Stimulated activated CD4-positive, alpha-beta T cell treated with anti-CD3 and anti-CD28 coated beads, Interleukin-12 subunit alpha, Interleukin-12 subunit beta, amount 100 ng/mL, for 24 hours (primary cell): ENCODE measurements at places on chromosomes 11 and 22.

DNA sequence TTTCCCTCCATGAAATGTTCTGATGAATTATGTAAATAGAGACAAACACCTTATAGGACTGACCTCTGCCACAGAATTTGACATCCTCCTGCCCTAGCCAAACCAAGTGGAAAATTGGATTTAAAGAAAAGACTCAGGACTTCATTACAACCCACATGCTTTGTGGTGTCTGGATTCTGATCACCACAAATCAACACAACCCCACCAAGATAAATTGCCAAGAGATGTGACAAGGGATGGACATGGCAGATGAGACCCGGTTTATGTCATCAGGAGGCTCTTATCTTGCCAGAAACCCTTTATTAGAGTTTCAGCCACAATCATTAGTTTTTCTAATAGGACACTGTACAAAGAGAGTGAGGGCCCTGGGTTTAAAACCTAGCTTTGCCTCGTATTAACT, 57.9 kb upstream of the SLC6A5 start:
- no peak for DNase-seq

DNA sequence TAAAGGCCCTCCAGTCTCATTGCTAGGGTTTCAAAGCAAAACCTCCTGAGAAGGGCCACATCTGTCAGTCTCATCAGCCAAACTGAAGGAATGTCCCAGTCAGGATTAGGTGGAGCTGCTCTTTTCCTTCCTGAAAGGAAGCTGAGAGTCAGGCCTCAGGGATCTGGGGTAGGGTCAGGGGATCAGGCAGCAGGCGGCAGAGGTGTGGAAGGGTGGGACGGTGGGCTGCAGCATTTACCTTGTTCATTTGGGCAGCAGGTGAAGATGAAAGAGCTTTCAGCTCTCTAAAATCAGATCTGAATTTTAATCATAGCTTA, 17.8 kb downstream of the CD82 start:
- no peak for DNase-seq

DNA sequence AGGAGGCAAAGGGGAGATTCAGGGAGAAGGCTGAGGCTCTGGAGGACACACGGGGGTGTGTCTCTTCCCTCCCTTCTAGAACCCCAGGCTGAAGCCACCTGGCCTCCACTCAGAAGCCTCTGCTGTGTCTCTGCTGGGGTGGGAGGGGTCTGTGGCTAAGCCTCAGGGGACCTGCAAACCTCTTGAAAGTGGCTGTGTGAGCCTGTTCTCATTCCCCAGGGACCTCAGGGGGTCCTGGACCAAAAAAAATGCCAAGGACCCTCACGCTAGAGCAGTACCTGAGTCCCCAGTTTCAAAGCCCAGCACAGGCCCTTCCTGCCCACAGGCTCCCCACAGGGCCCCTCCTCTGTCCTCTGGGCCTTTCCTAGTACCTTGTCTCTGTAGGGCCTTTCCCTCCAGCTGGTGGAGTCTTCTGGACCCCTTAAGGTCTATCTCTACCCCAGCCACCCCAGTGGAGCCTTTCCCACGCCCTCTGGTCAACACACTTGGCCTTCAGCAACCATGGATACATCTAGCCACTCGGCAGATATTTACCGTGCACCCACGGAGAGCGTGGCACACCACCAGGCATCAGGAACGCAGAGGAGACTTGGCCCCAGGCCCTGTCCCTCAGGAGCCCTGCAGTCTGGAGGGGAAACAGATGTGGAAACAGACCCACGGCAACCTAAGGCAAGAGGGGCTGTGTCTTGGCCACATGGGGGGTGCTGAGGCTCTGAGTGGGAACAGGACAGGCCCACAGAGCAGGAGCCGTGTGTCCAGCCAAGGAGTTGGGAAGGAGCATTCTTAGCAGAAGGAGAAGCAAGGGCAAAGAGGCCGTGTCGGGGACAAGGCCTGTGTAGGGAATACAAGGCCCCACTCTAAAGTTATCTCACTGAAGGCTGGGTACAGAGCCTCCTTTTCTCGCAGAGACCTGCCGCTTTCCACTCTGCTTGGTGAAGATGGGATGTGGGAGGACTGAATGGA, 18.5 kb downstream of the PLA2G6 start:
- DNase-seq, result no peak

DNA sequence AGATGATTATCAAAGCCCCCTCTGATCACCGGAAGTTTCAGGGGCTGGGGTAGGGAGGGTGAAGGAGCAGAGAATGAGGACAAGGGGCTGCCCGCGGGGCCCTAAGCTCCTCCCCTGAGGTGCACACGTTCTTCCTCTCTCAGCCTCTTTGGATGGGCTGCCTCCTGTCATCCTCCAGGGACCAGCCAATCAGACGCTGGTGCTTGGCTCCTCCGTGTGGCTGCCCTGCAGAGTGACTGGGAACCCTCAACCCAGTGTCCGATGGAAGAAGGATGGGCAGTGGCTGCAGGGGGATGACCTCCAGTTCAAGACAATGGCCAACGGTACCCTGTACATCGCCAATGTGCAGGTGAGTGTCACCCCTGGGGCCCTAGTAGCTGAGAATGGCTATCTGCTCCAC, 7.5 kb downstream of the ROBO3 start:
- DNase-seq, result no peak

- no peak for DNase-seq
These were observed 627 bp downstream of the RNF215 start for GRCh38 chr22:30386608-30386959.

GRCh38 chr11:4610258-4610935, 2.4 kb upstream of the TRIM68 start:
- no peak for DNase-seq

DNA sequence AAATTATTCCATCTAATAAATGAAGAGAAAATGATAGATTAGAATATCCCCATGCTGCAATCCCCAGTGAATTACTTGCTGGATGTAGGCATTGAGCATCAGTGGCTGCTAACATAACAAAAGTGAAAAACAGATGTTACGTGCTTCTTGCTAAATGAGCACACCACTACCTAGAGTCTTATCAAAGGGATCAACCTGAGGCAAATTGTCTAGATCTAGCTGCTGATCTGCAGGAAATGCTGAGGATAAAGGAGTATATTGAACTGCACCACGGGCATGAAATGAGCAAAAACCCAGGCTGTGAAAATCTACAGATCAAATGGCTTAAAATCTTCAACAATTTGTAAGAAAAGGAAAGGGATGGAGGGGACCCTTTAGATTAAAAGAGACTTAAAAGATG, 45.3 kb upstream of the SCUBE2 start:
- no peak for DNase-seq

GRCh38 chr11:61972112-61972671, 4.8 kb upstream of the FTH1 start:
- no peak for DNase-seq

GRCh38 chr22:48103126-48103875, 1340.9 kb downstream of the TBC1D22A start:
- DNase-seq, result no peak

- DNase-seq, result peak; percentile 31
These were observed 150.5 kb downstream of the FEZ1 start for GRCh38 chr11:125345421-125346178.

GRCh38 chr11:8370812-8371515, 107.3 kb upstream of the LMO1 start:
- no peak for DNase-seq

GRCh38 chr11:99739464-99740089, 718.8 kb downstream of the CNTN5 start:
- no peak for DNase-seq

DNA sequence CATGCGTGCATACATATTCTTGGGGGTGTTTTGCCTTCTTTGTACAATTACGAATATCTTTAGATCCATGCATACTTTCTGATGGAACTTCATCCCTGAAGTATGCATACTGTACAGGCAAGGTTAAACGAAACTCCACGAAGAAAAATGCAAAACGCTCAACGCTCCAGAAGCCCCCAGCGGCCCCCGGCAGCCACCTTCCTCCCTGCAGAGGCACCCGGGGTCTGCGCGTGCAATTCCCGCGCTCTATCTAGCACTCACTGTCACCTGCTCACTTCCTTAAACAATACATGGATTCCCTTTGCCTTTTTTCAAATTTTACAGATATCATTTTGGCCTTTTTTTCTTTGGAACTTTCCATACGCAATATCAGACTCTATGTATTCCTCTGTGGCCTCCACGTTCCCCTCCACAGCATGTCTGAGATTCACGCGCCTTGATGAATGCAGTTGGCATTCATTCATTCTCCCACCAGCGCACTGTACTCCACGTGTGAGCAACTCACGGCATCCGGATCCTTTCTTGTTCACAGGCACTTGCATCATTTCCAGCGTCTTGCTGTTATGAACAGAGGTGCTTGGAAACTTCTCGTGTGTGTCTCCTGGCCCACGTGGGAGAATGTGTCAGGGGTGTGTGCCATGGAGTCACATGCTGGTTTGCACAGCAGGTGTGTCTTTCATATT, 214.3 kb downstream of the CTTN start:
- no peak for DNase-seq

- DNase-seq, result no peak
These were observed 44.0 kb upstream of the KIRREL3 start for GRCh38 chr11:127044535-127044934.

- no peak for DNase-seq
These were observed 75.0 kb downstream of the JRKL start for GRCh38 chr11:96464700-96465307.

DNA sequence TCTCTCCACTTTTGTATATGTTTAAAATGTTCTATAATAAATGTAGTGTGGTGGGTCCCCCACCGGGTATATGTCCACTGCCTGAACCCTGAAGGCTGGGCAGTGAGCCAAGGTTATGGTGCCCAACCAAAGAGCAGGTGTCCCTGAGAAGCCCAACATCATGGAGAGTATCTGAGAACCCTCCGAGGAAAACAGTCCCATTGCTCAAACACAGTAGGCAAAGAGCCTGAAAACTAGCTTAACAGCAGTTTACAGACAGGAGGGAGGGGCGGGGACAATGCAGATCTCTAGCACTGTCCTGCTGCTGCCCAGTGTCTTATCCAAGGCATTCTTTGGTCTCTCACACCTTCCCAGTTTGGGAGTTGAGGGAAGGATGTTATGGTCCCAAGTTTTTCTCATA, 91.0 kb downstream of the TMPRSS5 start:
- DNase-seq, result no peak

DNA sequence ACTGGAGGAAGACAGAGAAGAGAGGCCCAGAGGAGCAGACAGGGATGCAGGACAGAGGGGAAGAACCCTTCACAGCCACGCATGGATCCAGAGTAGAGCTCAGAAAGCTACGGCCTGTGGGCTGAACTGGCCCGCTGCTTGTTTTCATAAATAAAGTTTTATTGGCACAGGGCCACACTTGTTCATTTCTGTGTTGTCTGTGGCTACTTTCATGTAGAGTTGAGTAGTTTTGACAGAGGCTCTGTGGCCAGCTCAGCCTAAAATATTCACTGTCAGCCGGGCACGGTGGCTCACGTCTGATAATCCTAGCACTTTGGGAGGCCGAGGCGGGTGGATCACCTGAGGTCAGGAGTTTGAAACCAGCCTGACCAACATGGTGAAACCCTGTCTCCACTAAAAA, 26.2 kb upstream of the GAL start:
- no peak for DNase-seq

DNA sequence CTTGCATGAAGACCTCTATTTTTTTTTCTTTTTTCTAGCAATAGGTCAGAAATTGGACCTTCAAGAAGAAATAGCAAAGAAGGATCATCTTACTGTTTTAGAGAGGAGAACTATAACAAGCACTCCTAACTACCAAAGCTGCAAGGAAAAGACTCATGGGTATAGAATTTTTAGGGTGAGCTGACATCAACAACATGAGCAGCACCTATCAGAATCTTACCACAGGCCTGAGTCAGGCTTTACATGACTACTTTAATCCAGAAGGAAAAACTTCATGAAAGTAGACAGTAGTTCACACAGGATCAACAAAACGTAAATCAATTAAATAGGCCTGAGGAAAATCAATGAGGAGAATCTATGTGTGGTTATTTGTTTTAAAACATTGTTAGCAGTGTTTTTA, 130.5 kb downstream of the FAM76B start:
- DNase-seq, result no peak

GRCh38 chr22:31329453-31330215, 16.5 kb downstream of the PATZ1 start:
- no peak for DNase-seq

DNA sequence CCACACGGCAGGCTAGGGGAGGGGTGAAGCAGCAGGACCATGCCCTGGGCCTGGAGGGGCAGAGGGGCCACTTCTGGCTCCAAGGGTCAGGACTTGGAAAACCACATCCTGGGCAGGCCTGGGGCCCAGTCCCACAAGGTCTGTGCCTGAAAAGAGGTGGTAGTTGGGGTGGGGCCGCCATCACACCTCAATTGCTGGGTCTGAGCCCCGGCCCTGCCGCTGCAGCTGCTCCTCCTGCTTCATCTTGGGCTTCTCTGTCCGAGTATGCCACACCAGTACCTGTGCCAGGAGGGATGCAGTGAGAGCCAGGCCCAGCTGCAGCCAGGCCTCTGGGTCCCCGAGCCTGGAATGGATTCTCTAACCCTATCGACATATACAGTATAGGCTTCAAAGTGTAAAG, 2.5 kb downstream of the ROM1 start:
- DNase-seq, result no peak

GRCh38 chr11:82987997-82988396, 83.7 kb downstream of the RAB30 start:
- DNase-seq, result no peak

DNA sequence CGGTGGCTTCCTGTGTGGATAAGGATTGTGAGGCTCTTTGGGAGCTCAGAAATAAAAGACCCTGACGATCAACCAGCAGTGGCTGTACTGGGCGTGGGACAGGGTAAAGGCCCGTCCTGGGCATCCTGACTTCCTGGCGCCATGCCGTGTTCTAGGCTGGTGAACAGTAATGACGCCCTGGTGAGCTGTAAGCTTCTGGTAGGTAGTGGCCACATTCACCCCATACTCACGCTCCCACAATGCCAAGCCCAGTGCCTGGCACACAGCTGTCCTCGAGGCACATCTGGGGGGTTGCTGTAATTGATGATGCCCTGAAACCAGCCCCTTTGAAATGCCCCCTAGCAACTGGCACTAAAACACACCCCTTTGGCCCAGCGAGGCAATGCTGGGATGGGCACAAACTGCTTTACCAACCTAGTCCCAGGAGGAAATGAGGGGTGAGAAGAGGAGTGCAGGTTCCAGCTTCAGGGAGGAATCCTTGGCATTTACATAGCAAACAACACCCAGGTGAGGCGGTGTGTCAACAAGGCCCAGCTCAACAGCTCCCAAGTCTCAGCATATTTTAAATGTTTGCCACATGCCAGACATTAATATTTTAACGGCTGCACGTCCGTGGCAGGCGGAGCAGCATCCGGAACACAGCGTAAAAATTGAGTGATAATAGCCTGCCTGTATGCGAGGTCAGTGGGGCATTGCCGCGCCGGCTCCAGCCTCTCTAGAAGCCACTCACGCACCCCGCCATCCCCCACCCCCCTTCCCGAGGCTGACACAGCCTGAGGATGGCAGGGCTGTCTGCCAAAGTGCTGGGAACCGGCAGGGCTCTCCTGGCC, 79.3 kb downstream of the DSCAML1 start:
- DNase-seq, result no peak
